ENCODE measurements at places on chromosomes 5 and 9.

- no peak for DNase-seq
Observed at GRCh38 chr9:107700847-107701246, 211.3 kb upstream of the KLF4 start.

GRCh38 chr5:162174358-162174974, 106.9 kb downstream of the GABRG2 start:
- DNase-seq: no peak

GRCh38 chr9:129610473-129611306, 10.2 kb downstream of the C9orf50 start:
- DNase-seq: peak; percentile 63

GRCh38 chr5:139105621-139106071, 92.5 kb downstream of the SIL1 start:
- no peak for DNase-seq

GRCh38 chr5:36659411-36659810, 53.0 kb downstream of the SLC1A3 start:
- no peak for DNase-seq

- no peak for DNase-seq
Observed at GRCh38 chr9:37429441-37430285, 7.2 kb downstream of the GRHPR start.

DNA sequence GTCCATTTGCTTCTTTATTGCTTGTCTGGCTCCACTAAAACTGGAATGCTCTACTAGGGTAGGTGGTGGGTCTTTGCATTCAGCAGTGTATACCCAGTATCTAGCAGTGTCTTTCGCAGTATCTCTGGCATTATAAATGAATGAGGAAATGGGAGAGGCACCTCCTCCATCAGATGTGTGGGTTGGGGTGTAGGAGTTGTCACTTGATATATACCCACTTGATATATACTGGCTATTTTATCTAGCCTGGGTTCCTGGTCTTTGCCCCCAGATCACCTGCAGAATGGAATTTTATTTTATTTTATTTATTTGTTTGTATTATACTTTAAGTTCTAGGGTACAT, 208.5 kb downstream of the PARP8 start:
- no peak for DNase-seq

DNA sequence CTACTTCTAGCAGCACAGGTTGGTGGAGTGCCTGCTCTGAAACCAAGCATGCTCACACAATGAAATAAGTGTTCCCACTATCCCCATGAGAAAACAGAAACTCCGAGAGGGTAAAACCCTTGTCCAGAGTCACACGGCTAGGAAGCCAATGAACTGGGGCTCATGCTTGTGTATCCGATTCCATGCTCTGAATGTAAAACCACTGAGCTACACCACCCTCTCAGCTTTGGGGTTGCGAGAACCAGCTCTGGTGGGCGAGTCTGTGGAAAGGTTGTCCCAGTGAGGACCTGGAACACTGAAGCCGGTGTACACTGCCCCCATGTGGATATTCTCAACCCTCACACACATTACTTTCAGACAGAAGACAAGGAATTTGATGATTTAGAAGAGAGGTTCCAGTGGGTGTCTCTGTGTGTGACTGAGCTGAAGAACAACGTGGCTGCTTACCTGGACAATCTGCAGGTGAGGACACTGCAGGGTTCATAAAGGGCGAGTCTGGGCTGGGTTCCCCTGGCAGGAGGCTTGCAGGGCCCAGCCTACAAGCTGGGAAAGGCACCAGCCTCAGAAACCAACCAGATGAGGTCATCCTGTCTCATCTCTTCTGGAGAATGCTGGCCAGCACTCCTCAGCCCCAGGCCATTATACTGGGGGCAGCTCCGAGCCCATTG, 37.4 kb downstream of the ARHGEF37 start:
- DNase-seq: no peak

DNA sequence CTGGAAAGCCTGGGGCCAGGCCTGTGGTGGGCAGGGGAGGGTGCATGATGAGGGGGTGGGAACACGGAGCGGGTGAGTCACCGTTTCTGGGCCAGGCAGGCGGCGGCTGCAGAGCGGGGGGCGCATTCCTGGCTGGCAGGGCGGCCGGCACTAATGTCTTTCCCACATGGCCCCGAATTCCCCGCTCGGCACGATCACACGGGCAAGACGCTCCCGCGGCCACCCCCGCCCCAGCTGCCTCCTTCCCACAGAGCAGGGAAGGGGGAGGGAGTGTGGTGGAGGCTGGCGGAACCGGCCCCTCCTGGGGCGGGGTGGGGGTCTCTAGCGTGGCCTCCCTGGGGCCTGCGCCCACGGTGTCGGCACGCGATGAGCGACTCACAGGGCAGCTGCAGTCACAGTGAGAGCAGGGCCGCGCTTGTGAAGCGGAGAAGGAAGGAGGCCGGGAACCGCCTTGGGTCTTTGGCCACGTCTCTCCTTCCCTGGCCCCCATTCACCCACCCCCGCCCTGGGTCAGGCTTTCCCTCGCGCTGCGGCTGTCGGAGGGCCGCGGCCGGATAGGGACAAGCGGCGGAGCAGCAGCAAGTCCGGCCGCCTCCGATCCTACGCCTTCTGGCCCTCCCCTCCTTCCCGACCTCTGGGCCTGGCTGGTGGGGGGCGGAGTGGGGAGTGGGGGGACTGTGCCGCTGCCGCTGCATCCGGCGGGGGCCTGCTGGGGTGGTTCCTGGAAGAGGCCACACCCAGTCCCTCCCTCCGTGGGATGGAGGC, 48.9 kb downstream of the CXXC5 start:
- no peak for DNase-seq

GRCh38 chr5:100780376-100780870, 122.7 kb downstream of the ST8SIA4 start:
- no peak for DNase-seq

DNA sequence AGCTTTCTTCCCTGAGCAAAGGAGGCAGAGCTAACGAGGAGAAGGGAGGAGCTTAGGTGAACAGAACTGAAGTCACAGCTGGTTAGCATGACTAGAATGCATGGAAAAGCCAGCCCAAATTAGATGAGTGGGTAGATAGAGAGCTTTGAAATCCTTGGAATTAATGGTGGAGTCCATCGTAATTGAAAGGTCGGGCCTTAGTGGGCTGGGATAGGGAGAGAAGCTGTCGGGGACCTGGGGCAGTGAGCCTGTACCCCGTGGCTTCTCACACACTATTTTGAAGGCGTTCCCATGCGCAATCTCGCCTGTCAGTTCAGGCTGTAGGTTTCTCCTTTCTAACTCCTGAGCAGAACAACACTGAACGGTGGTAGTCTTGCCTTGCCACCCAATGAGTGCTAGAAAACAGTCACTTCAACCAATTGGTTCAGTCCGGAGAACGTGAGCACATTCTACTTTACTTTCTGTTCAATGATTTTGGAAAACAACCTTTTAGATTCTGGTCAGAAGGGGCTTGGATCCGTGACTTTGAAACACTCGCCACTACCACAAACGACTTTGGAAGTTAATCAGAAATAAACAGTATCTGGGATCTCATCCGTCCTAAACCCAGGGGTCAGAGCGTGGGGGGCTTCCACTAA, 655 bp upstream of the RAI14 start:
- DNase-seq: no peak

DNA sequence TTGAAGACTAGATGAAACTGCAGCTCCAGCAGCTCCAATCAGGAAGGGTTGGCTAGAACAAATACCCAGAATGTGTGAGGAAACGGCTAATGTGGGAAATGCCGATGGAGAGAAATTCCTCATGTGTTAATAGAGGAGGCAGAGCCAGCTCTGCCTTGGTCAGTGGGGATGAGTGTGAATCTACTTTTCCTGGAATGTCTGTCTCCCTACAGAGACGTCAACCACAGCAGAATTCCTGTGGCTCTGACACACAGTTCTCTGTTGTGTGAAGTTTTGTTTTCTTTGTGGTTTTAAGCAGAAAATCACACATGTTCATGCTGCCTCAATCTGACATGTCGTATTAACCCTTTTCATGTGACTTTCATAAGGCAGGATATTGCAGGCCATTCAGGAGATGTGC, 476.6 kb upstream of the WWC1 start:
- DNase-seq: no peak
